ENCODE measurements at places on chromosomes 16 and 17. TPM values are rescaled to one million over a fixed set of nuclear protein-coding genes. Genes with fewer than 3 reads are reported as not detected.

The C1QTNF1 gene
- total RNA-seq, result 45.7 TPM

The CCL18 gene
- total RNA-seq, result not detected

The LRRC75A gene
- total RNA-seq, result 3.7 TPM

The CSF3 gene
- total RNA-seq, result 1.4 TPM

GRCh38 chr16:86639354-86639753, 61.0 kb downstream of the FOXL1 start:
- no peak for DNase-seq

DNA sequence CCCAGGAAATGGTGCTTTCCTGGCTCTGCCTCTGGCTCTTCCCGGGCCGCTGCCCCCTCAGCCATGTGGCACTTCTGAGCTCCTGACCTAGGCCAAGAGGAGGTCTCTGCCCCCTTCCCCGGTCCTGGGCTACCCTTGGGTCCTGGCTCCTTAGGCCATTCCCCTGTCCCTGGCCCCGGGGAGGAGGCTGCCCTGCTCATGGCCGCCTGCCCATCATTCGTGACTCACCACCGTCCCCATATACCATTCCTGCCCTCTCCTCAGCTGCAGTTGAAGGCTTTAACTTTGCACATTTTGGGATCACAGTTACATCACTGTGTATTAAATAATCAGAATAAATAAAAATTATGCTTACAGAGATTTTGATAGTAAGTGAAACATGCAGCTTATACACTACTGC, 69.0 kb downstream of the GRIN2A start:
- no peak for DNase-seq

DNA sequence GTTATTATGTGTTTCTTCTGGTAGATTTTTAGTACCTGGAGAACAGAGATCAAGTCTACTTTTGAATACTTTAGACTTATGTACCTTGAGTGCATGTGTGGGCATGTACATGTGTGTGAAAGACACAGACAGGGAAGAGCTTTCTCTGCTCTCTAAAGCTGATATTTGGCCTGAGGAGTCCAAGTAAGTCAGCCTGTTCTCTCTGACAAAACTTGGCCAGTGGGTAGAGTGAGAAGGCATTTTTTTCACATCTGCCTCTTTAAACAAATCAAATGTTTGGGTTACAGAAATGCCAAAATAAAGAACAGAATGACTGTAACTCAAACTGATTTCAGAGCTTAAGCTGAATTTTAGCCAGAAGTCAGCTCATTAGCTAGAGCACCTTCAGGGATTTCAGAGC, 309.7 kb upstream of the DYNLRB2 start:
- DNase-seq, result no peak

- DNase-seq, result no peak
Measured at GRCh38 chr16:23694644-23695373, 16.1 kb downstream of the PLK1 start.

- DNase-seq, result peak; percentile 25
Measured at GRCh38 chr17:10772425-10773380, 31.2 kb downstream of the TMEM238L start.

- peak; percentile 89 for DNase-seq
Measured at GRCh38 chr16:18983565-18984434, at the start of gene TMC7. TSS of gene TMC7 (plus strand) at chr16:18983934. CDS start at chr16:18984064, 130 bp downstream.

DNA sequence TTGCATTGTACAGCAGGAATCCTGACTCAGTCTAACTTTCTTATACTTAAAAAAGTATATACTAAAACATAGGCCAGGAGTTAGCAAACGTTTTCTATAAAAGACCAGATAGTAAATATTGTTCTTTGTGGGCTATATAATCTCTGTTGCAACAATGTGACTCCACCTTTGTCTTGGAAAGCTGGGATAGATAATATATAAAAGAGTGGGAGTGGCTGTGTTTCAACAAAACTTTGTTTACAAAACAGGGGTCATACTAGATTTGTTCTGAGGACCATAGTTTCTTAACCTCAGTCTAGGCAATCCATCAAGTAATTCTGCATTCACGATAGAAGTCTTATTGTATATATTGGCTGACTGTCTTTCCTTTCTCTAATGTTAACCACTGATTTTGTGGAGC, 9.0 kb upstream of the TBC1D3B start:
- no peak for DNase-seq

GRCh38 chr16:67910158-67910557, 17.1 kb downstream of the PSKH1 start:
- peak; percentile 68 for DNase-seq

- DNase-seq, result no peak
Measured at GRCh38 chr17:60445144-60445543, 22.9 kb downstream of the CHCT1 start.

DNA sequence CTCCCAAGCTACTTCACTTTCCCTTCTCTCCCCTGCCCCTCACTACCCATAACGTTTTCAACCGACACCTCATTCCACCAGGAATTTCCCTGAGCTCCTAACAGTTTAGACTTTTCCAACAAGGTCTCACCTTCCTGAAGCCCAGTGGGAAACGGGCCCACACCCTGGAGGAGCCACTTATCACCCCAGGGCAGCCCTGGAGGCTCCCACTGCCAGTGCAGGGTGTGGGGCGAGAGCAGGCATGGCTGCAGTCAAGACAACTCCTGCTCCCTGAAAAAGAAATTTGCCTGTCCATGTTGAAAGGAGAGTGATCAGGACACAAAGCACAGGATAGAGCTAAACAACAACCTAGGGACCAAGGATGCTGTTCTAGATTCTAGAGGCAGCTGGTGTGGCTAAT, 1.7 kb upstream of the CCNF start:
- no peak for DNase-seq

DNA sequence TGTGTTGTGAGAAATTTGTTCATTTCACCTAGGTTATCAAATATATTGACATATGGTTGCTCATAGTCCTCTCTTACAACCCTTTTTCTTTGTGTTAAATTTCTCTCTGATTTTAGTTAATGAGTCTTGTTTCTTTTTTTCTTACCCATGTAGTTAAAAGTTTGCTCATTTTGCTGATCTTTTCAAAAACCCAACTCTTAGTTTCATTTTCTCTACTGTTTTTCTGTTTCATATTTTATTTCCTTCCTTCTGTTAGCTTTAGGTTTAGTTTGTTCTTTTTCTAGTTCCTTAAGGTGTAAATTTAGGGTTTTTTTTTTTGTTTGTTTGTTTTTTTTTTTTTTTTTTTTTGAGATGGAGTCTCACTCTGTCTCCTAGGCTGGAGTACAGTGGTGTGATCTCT, 42.4 kb downstream of the CEP112 start:
- no peak for DNase-seq

DNA sequence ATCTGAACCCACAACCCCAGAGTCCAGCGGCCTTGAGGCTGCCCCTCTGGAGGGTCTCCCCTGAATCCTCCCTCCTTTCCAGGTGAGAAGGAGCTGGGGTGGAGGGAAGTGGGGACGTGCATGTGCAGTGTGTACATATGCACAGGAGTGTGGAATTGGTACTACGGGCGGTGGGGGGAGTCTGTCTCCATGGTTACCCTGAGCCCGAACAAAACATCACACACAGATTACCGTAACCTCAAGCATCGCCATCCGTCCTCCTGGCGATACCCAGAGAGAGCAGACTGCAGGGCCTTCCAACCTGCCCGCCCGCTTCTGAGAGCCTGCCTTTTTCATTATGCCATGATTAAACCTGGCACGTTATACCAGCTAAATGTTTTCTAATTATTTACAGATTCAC, 25.1 kb downstream of the GSG1L start:
- no peak for DNase-seq
